ENCODE measurements at places on chromosomes 12 and 14.

DNA sequence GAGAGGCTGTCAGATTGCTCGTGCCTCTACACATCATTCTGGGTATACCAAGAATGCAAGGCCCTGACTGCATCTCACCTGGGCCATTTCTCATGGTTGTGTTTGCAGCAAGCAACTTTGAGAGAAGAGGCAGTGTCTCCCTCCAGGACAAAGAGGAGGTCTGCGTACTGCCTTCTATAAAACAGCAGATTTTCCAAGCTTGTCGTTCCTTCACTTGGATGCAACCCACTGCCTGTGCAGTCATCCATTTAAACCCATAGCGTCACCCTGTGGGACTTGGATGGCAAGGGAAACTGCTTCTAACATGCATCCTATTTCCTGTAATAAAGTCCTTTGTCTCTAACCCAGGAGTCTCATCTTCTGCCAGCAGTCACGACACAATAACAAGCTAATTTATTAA lies 1.3 kb downstream of the POMT2 start:
- DNase-seq: peak; percentile 49

DNA sequence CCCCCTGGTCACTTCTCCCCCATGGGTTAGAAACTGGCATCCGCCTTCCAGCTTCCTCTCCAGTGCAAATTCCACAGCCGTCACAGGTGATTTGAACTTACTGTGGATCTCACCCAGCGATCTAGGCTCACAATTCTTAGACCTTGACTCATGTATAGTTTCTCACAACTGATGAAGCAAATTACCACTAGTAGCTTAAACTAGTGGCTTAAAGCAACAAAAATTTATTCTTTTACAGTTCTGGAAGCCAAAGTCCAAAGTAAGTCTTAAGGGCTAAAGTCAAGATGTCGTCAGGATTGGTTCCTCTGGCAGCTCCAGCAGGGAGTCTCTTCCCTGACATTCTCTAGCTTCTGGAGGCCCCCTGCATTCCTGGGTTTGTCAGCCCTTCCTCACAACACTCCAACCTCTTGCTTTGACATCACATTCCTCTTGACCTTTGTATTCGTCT lies 117.4 kb downstream of the KTN1 start:
- DNase-seq: no peak

- DNase-seq: no peak
Measured at GRCh38 chr12:110639336-110640141, 25.6 kb downstream of the TCTN1 start.

- no peak for DNase-seq
Measured at GRCh38 chr12:101299931-101300330, 20.0 kb downstream of the UTP20 start.

GRCh38 chr12:52391618-52392002 lies 6.2 kb upstream of the KRT84 start:
- peak; percentile 84 for DNase-seq

GRCh38 chr12:23534196-23534595 lies 415.3 kb downstream of the SOX5 start:
- no peak for DNase-seq

- DNase-seq: no peak
Measured at GRCh38 chr12:3770891-3771290, 18.0 kb upstream of the CRACR2A start.

GRCh38 chr12:32362892-32363291 lies 36.5 kb upstream of the FGD4 start:
- no peak for DNase-seq

- DNase-seq: no peak
Measured at GRCh38 chr14:68571114-68571591, 221.7 kb downstream of the ZFP36L1 start.

GRCh38 chr14:25308244-25308643 lies 258.3 kb upstream of the STXBP6 start:
- no peak for DNase-seq

DNA sequence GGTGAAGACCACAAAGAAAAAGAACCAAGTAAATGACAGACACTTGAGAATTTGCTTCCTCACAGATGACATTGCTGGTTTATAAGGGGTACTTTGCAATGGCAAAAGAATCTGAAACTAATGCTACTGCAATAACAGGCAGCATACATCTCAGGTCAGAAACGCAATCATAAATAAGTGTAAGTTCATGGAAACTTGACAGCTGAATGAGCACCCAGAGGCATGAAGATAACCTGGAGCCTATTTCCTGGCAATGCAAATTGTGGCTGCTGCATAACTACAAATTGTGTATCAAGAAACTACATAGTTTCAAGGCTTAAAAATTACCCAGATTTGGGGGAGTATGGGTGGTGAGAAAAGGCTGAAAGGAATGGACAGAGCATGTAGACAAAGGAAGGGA lies 8.5 kb upstream of the MYO1A start:
- no peak for DNase-seq

GRCh38 chr12:5364036-5364770 lies 67.7 kb upstream of the NTF3 start:
- DNase-seq: no peak

DNA sequence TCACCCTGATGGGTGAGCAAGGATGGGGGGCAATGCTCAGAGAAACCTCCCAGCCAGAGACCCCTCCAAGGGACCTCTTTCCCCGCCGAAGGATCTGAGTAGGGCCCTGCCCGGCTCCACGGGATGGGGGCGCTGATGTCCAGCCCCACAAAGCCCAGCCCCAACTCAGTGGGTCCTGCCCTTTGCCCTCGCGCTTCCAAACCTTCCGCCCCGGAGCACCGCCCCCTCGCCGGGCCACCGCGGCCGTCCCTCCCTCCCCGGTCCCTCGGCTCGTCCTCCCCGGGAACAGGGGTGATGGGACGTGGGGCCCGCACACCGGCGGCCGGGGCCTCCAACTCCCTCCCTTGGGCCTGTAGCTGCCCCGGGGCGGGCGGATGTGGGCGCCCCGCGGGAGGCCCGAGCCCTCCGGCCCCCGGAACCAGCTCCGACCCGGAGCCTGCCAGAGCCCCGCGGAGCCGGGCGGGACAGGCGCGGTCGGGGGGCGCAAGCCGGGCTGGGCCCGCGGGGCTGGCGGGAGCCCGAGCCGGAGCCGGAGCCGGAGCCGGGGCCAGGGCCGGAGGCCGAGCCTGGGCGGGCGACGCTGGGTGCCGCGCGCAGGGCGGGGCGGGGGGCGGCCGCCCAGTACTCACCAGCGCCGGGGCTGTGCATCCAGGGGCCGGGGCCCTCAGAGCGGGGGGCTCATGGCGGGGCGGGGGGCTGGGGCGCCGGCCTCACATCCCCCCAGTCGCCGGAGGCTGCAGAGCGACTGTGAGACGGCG lies 386 bp downstream of the HDAC7 start:
- DNase-seq: no peak

- DNase-seq: no peak
Measured at GRCh38 chr12:130966443-130967030, 12.8 kb downstream of the ADGRD1 start.

DNA sequence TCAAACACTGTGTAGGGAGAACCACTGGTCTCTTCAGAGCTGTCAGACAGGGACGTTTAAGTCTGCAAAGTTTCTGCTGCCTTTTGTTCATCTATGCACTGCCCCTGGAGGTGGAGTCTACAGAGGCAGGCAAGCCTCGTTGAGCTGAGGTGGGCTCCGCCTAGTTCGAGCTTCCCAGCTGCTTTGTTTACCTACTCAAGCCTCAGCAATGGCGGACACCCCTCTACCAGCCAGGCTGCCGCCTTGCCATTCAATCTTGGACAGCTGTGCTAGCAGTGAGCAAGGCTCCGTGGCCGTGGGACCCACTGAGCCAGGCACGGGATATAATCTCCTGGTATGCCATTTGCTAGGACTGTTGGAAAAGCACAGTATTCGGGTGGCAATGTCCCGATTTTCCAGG lies 24.6 kb upstream of the YBX3 start:
- DNase-seq: no peak

GRCh38 chr14:76958980-76959710 lies 69.4 kb downstream of the IRF2BPL start:
- no peak for DNase-seq
